ENCODE measurements at places on chromosomes 2 and 18. TPM values are rescaled to one million over a fixed set of nuclear protein-coding genes. Genes with fewer than 3 reads are reported as not detected.

DNA sequence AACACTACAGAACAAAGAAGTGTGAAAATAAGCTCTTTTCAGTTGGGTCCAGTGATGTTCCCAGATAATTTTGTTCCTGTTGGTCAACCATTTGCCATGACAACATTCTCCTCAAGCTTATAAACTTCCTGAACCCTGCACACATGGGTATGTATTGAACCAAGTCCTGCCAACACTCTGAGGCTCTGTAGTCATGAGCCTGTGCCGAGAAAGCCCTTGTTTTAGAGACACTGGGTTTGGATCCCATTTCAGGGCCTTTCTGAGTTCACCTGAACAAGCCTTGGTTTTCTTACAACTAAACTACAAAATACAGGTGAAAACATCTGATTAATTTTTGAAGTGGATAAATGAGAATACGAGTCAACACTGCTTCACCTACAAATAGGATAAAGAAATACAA lies 38.5 kb downstream of the AKAIN1 start:
- no peak for DNase-seq

DNA sequence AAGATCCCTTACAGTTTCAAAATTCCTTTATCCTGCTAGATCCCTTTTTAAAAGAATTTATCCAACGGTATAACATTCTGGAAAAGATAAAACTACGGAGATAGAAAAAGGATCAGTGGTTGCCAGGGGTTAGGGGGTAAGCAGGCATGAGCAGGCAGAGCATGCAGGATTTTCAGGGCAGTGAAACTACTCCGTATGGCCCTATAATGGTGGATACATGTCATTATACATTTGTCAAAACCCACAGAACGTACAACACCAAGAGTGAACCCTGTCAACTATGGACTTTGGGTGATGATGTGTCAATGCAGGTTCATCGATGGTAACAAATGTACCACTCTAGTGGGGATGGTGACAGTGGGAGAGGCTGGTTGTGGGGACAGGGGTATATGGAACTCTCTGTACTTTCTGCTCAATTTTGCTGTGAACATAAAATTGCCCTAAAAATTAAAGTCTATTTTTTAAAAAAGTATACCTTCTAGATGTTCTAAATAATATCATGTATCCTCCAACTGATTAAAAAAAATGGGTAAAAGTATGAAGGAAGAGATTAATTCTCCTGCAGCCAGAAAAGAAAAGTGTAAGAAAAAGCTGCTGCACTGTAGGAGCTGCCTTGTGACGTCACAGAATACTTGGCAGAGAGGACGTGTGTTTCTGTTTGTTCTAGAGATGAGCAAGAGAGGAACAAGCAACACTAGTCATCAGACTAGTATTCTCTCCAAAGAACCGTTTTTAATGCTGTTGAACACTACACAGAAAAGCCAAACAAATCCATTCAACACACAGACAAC lies 23.6 kb downstream of the ANKRD44 start:
- no peak for DNase-seq

DNA sequence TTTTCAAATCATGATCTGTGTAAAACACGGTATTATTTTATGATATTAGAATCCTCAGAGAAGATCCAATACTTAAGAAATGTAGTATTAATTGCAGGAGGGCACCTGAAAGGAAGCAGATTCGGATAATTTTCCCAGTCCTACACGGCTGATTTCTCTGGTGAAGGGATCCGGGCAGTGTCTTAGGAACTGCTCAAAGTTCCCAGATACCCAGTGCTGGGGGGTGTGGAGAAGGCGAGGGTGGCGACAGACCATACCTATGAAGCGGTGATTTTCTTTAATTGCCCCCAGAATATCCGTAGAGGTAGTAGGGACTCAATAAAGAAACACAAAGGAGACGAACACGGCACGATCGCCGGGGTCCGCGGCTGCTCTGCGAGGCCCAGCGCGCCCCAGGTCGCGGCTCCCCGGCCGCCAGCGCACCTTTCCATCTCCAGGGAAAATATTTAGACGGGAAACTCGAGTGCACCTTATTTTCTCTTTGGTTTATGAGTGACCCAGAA lies 1.4 kb upstream of the SOX11 start:
- no peak for DNase-seq

DNA sequence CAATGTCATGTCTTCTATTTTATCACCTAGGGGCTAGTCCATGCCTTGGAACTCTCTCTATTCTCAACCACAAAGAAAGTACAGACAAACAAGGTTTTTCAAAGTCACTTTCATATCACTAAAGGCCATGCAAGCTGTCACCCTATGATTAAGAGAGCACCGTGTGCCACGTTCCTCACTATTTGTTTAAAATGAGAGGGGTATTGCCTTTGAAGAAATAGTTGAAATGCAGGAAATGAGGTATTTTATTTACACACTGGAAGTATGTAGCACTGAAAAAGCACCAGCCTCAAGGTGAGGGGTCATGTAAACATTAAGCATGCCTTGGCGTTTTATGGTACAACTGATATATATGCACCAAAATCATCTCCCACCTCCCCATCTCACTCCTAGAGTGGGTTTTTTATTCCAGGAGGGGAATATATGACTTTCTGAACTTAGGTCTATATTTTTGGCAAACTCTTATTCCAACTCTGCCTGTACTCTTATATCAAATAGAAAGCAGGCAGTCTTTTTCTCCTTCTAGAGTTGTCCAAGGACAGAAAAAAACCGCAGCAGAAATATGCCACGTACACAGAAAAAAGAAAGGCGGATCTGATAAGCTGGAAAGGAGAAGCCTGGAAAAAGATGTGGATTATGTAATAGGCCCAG lies 53.5 kb downstream of the VSNL1 start:
- peak; percentile 4 for DNase-seq

GRCh38 chr2:111055735-111056134 lies 65.0 kb upstream of the BCL2L11 start:
- no peak for DNase-seq

DNA sequence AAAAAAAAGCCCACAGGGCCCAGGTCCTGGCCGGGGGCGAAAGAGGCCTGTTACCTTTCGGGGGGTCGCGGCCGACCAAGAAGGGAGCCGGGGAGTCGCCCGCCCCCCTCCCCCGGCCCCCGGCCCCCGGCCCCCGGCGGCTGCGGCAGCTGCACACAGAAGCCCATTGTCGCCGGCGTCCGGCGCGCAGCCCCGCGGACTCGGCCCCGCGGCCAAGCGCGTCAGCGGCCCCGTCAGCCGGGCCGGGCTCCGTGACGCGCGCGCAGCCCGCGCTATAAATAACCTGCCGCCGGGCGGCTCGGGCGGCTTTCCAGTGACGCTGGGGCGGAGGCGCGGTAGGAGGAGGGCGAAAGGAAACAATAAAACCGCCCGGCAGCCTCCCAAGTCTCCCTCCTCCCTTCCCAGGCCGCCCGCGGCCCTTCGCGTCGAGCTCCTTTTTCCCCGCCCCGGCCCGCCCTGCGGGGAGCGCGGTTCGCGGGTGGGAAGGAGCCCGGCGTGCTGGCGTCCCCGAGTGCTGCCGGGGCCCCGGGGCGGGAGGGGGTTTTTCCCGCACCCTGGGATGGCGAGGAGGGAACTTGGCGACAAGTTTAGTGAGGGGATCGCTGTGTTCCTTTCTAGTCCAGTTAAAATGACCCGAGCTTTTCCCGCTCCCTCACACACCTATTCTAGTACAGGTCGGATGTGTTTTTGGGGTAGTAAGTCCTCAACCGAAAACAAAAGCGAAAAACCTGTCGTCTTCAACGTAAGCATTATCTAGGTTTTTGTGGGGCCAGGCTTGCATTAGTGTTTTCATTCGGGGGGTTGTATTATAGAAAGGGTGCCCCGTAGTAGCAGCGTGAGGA lies 10.0 kb upstream of the NR4A2 start:
- DNase-seq, result peak; percentile 91

- DNase-seq, result no peak
Measured at GRCh38 chr18:35106845-35107148, 65.6 kb downstream of the MAPRE2 start.

DNA sequence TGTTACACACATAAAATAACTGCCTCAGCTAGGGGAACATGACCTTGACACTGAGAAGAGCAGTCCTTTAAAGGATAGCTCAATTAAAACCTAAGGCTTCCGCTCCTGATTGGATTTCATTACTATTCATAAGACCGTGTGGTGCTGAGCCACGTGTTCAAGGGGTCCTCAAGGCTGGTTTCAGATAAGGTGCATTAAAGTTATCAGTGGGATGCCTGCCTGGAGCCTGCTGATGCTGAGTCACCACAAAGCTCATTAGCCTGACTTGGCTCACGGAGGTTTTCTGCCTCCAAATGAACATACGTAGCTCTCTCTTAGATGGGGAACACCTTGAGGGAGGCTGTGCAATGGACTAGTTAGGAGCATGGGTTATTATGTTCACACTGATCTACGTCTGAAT lies 518.9 kb downstream of the TDRD15 start:
- no peak for DNase-seq

DNA sequence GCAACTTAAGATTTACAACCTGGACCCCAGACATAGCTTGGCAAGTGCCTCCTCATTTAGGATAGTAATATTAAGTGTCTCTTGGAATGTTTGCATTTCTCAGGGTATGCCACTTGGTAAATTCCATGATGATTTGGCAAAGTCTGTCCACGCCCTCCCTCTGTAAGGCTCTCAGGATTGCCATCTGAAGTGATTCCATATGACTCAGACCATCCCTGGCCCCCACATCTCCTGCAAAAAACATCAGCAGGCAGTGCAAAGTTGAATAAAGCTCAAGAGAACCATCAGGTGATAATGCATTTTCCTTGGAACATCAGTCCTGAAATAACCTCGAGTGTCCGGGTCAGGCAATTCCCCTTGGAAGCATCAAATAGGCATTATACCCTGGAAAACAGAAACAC lies 27.1 kb upstream of the PIEZO2 start:
- no peak for DNase-seq

DNA sequence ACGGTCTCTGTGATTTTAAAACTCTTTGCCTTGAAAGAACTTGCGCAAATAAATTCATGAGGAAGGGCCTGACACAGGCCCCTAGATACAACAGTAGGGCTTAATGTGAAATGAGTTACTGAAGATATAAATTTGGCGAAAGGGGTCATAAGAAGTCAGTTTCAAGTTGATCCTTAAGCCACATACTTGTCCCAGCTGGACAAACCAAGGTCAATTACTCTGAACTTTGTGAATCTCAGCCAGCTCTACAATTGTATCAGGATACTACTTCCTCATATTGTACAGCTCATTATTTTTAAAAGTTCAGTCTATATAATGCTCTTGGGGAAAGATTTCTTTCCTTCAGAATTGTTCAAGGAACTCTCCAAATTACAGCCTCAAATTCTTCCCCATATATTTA lies 432.8 kb downstream of the METTL4 start:
- no peak for DNase-seq

DNA sequence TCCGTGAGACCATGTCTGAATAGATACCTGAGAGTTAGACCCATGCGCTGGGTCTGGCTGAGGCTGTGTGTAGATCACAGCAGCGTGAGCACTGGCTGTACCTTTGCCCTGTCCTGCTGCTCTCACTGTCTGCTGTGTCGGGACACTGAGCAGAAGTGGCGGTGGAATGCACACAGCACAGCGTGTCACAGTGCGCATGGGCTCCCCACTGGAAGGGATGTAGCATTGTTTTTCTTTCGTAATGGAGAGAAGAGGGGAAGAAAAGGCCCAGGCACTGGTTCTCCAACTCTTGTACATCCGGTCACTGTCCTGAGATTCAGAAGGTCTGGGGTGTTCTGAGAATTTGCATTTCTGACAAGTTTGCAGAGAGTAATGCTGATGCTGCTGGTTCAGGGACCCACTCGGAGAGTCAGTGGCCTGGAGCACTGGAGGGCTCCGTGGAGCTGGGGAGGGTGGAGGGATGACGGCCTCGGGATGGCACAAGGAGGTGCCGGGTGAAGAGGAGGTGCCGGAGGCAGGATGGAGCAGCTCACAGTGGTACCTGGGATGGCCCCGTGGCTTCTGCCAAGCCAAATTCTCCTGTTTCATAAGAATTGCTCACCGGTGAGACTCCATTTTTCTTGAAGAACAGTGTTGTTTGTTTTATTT lies 252.8 kb downstream of the LDLRAD4 start:
- DNase-seq, result no peak

- no peak for DNase-seq
Measured at GRCh38 chr2:119649364-119649917, 29.6 kb upstream of the TMEM177 start.

DNA sequence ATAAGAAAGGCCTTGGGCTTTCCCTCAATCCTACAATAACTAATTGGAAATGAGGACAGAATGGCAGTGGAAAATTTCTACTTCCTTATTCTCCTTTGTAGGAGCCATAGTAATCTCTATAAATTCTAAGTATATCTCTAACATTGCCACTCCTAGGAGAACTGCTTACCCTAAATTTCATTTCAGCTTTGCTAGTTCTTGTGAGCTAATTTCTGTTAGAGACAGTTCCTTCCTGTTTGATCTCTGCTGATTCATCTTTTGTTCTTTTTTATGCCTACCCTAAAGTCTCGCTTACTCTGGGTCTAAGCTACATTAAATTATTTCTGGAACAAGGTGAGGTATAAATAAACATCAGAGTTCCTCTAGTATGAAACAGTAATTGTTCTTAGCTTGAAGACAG lies 25.7 kb downstream of the ABHD3 start:
- no peak for DNase-seq

- DNase-seq, result no peak
Measured at GRCh38 chr2:31234683-31235503, 941 bp downstream of the EHD3 start.

DNA sequence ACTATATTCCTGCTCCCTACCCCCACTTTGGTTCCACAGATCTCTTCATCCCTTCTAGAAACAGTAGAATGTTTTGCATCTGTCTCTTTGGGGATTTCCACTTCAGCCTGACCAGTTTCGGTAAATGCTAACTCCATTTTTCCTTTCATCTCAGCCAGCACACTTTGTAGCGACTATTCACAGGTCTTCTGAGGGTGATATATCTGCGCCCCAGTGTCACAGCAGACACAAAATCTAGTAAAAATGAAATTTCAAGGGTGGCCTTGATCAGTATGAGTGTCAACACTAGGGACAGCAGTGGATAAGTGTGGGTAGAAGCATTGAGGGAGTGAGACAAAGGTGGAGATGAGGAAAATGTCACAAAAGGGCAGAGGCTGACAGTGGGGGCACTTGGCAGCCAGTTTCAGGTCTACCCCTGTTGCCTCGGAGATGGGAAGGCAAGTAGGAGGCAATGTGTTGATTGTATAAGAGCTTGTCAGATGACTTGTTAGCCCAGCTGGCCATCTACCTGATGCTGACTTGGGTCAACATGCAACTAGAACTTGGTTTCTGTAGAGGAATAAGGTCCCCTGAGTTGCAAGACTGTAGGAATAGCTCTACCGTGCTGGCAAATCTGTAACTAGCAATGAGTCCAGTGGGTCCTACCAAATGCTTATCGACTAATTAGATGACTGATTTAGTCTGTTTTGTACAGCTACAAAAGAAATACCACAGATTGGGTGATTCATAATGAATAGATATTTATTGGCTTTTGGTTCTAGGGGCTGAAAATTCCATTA lies 60.7 kb downstream of the CXCR4 start:
- DNase-seq, result no peak

Gene FBXO48
- polyA plus RNA-seq, result 2.5 TPM

Gene EXOC6B
- 21.8 TPM for polyA plus RNA-seq

Gene ZSWIM2
- polyA plus RNA-seq, result not detected

Gene SCYGR3
- not detected for polyA plus RNA-seq

Gene SLC4A3
- polyA plus RNA-seq, result 9.5 TPM

All from renal pelvis (tissue), 12 donors.